A673 (cell line): ENCODE measurements at places on chromosomes 11 and 22. TPM values are rescaled to one million over a fixed set of nuclear protein-coding genes. Genes with fewer than 3 reads are reported as not detected.

Gene FUT4
- 6.8 and 7.7 TPM in 2 replicates for total RNA-seq

Gene OR9G4
- total RNA-seq: not detected in 2 replicates

Gene POLD3
- total RNA-seq: 68.3 and 76.5 TPM in 2 replicates

Gene TBX10
- total RNA-seq: not detected in 2 replicates

Gene DERL3
- 1.5 and 2.0 TPM in 2 replicates for total RNA-seq

Gene CASP5
- total RNA-seq: not detected in 2 replicates

Gene SCGB1D4
- not detected in 2 replicates for total RNA-seq

Gene TRIM64C
- total RNA-seq: not detected in 2 replicates

Gene PATE4
- not detected in 2 replicates for total RNA-seq

Gene BEST1
- total RNA-seq: 5.3 and 8.6 TPM in 2 replicates

Gene FOLH1
- 6.1 and 8.9 TPM in 2 replicates for total RNA-seq

GRCh38 chr11:73969091-73969490 is 13.6 kb downstream of the UCP2 start:
- H3K36me3 ChIP-seq: peaks cover 3% of the 10 kb centered on the region
- DNase-seq: no peak
- no peak overlapping the region for H3K27ac ChIP-seq
- no peak overlapping the region for H3K4me3 ChIP-seq
- peaks cover 8% of the 10 kb centered on the region for H3K4me1 ChIP-seq

GRCh38 chr11:1561955-1562354 is 10.1 kb downstream of the DUSP8 start:
- no peaks in the 10 kb centered on the region for H3K36me3 ChIP-seq
- H3K27ac ChIP-seq: no peak overlapping the region
- H3K27me3 ChIP-seq: no peaks in the 10 kb centered on the region
- no peak overlapping the region for H3K4me3 ChIP-seq
- DNase-seq: no peak

GRCh38 chr11:91470656-91471055 is 754.0 kb upstream of the FAT3 start:
- no peak for DNase-seq
- no peak overlapping the region for H3K27ac ChIP-seq
- H3K4me1 ChIP-seq: no peaks in the 10 kb centered on the region
- H3K4me3 ChIP-seq: no peak overlapping the region
- H3K36me3 ChIP-seq: no peaks in the 10 kb centered on the region
- no peaks in the 10 kb centered on the region for H3K27me3 ChIP-seq

GRCh38 chr22:44245867-44246266 is 65.1 kb downstream of the PARVG start:
- no peak for DNase-seq
- no peaks in the 10 kb centered on the region for H3K36me3 ChIP-seq
- H3K4me3 ChIP-seq: no peak overlapping the region

- H3K36me3 ChIP-seq: no peaks in the 10 kb centered on the region
- H3K4me3 ChIP-seq: peak overlapping the region; percentile 23
- peak; percentile 76 for DNase-seq
- H3K4me1 ChIP-seq: no peaks in the 10 kb centered on the region
Measured at GRCh38 chr22:46122511-46122971, 27.8 kb upstream of the PPARA start.

DNA sequence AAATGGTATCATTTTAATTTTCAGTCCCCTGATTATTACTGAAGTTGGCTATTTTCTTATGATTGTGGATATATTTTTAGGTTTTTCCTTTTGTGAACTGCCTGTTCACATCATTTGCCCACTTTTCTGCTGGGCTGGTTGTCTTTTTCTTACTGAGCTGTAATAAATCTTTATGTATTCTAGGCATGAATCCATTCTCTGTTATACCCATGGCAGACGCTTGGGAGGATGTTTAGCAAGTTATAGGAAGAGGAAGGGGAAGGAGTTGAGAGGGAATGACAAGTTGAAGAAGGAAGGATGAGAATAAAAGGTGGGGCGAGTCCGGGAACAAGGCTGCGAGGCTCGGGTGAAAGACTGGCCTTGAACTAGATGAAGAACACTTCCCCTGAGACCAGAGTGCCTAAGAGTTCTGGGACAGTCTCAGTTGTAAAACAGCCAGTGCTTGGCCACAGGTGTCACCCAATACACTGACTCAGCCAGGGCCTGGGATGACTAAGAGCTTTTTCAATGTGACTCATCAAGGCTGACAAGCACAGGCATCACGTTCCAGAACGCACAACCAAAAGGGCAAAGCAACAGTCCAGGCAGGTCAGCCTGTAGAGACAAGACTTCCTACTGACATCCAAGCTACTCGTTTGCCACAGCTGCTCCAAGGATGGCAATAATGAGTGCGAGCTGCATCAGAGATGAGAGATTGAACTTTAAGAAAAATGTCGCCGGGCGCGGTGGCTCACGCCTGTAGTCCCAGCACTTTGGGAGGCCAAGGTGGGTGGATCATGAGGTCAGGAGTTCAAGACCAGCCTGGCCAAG is 35.2 kb downstream of the LRFN4 start:
- no peak overlapping the region for H3K4me3 ChIP-seq
- H3K27me3 ChIP-seq: no peaks in the 10 kb centered on the region
- peak; percentile 52 for DNase-seq
- H3K36me3 ChIP-seq: no peaks in the 10 kb centered on the region

DNA sequence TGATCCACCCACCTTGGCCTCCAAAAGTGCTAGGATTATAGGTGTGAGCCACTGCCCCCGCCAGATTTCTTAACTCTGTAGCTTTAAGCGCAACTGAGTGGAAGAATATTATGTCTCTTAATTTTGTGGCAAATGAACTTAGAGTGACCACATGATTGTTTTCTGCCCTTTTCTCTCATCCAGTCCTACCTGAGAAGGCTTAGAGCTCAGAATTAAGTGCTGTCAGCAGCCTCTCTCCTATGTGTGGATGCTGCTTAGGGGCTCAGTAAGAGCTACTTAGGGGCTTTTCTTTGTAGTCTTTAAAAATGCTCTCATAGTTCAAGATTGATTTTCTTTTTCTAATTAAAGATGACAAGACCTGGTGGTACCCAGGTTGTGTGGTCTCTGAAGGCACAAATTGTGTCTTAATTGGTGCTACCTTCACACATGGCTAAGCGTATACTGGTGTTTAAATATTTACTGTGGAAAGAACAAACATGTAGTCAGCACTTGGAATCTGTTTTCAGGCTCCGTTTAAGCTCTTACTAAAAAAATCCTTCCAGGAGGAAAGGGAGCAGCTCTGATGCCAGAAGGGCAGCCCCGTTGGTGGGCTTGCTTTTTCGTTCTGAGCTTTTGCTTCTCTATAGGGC is 59.3 kb downstream of the DEPDC5 start:
- H3K27ac ChIP-seq: no peak overlapping the region
- peaks cover 23% of the 10 kb centered on the region for H3K36me3 ChIP-seq
- DNase-seq: no peak
- no peaks in the 10 kb centered on the region for H3K27me3 ChIP-seq

- H3K36me3 ChIP-seq: peaks cover 46% of the 10 kb centered on the region
- H3K4me3 ChIP-seq: no peak overlapping the region
- no peak for DNase-seq
Measured at GRCh38 chr22:36339171-36340065, 48.3 kb downstream of the MYH9 start.

GRCh38 chr11:128933481-128934178 is 9.0 kb downstream of the TP53AIP1 start:
- H3K27me3 ChIP-seq: no peaks in the 10 kb centered on the region
- no peaks in the 10 kb centered on the region for H3K36me3 ChIP-seq
- no peak overlapping the region for H3K27ac ChIP-seq
- peaks cover 6% of the 10 kb centered on the region for H3K4me1 ChIP-seq
- no peak overlapping the region for H3K4me3 ChIP-seq

GRCh38 chr11:109956124-109956793 is 136.9 kb upstream of the ZC3H12C start:
- H3K36me3 ChIP-seq: no peaks in the 10 kb centered on the region
- DNase-seq: no peak
- no peaks in the 10 kb centered on the region for H3K27me3 ChIP-seq
- peaks cover 41% of the 10 kb centered on the region for H3K4me1 ChIP-seq
- H3K4me3 ChIP-seq: no peak overlapping the region

DNA sequence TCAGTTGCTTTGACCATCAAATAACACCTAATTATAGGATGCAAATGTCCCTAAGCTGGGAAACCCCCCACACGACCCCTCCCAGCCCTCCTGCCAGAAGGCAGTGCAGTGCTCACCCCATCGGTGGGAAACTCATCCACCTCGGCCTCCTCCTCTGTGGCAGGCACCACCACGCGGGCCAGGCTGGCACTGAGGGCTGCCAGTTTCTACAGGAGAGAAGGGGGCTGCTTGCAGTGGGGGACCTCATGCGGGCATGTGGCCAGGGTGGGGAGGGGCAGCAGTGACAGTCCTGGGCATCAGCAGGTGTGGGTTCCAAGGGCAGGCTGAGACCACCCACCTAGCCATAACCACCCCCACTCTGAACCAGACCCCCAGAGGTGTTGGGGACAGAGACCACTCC is 6.4 kb upstream of the GAL3ST1 start:
- peaks cover 96% of the 10 kb centered on the region for H3K36me3 ChIP-seq
- no peaks in the 10 kb centered on the region for H3K4me1 ChIP-seq
- no peak overlapping the region for H3K4me3 ChIP-seq
- DNase-seq: no peak
- no peak overlapping the region for H3K27ac ChIP-seq

DNA sequence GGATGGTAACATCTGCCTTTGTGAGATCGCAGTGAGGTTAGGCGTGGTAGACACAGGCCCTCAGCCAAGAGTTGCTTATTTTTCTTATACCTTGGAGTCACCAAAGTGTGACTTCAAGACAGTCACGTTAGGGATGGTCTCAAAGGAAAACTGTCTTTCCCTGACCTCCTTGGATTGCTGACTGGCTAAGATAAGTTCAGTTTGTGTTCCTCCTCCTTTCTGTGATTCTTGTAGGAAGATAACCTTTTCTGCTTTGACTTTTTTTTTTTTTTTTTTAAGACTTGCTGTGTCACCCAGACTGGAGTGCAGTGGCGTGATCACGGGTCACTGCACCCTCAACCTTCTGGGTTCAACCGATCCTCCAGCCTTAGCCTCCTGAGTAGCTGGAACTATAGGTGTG is 23.1 kb downstream of the TAB1 start:
- no peak for DNase-seq
- H3K4me1 ChIP-seq: peaks cover 4% of the 10 kb centered on the region
- H3K27ac ChIP-seq: no peak overlapping the region
- no peak overlapping the region for H3K4me3 ChIP-seq
- peaks cover 60% of the 10 kb centered on the region for H3K36me3 ChIP-seq

GRCh38 chr11:696955-697491 is 1.4 kb downstream of the TMEM80 start:
- no peak overlapping the region for H3K27ac ChIP-seq
- DNase-seq: no peak
- no peaks in the 10 kb centered on the region for H3K27me3 ChIP-seq
- no peak overlapping the region for H3K4me3 ChIP-seq
- H3K4me1 ChIP-seq: peaks cover 16% of the 10 kb centered on the region

- H3K27ac ChIP-seq: no peak overlapping the region
- no peak for DNase-seq
Measured at GRCh38 chr11:101870510-101870909, 44.3 kb upstream of the CEP126 start.

GRCh38 chr11:69566001-69566400 is 75.0 kb upstream of the CCND1 start:
- H3K4me3 ChIP-seq: no peak overlapping the region
- no peaks in the 10 kb centered on the region for H3K36me3 ChIP-seq
- DNase-seq: no peak
- no peak overlapping the region for H3K27ac ChIP-seq
- no peaks in the 10 kb centered on the region for H3K27me3 ChIP-seq
- no peaks in the 10 kb centered on the region for H3K4me1 ChIP-seq

DNA sequence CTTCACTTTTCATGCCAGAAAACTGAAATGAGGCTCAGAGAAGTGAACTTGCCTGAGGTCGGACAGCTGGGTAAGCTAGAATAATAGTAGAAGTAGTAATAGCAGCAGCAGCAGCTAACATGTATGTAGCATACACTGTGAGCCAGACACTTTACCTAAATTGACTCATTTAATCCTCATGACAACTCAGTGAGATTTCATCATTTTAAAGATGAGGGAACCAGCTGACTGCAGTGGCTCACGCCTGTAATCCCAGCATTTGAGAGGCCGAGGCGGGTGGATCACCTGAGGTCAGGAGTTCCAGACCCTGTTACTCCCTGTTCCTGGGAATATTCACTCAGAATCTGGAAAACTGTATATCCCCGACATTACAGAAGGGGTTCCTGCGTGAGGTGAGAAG is 154.5 kb downstream of the DBX1 start:
- no peak for DNase-seq
- H3K4me3 ChIP-seq: no peak overlapping the region
- no peaks in the 10 kb centered on the region for H3K27me3 ChIP-seq
- H3K36me3 ChIP-seq: no peaks in the 10 kb centered on the region
- no peak overlapping the region for H3K27ac ChIP-seq

GRCh38 chr22:43859176-43859575 is 3.1 kb downstream of the SULT4A1 start:
- H3K4me3 ChIP-seq: no peak overlapping the region
- no peaks in the 10 kb centered on the region for H3K4me1 ChIP-seq
- no peaks in the 10 kb centered on the region for H3K36me3 ChIP-seq
- peaks cover 41% of the 10 kb centered on the region for H3K27me3 ChIP-seq
- H3K27ac ChIP-seq: no peak overlapping the region

GRCh38 chr11:20355221-20356219 is 8.0 kb upstream of the HTATIP2 start:
- peak; percentile 59 for DNase-seq
- no peak overlapping the region for H3K4me3 ChIP-seq
- no peaks in the 10 kb centered on the region for H3K4me1 ChIP-seq
- H3K27me3 ChIP-seq: no peaks in the 10 kb centered on the region
- no peaks in the 10 kb centered on the region for H3K36me3 ChIP-seq

GRCh38 chr11:57779276-57779675 is 17.7 kb downstream of the CTNND1 start:
- H3K27ac ChIP-seq: peak overlapping the region; percentile 91
- no peaks in the 10 kb centered on the region for H3K36me3 ChIP-seq
- H3K4me3 ChIP-seq: peak overlapping the region; percentile 14
- H3K4me1 ChIP-seq: peaks cover 61% of the 10 kb centered on the region
- no peaks in the 10 kb centered on the region for H3K27me3 ChIP-seq

DNA sequence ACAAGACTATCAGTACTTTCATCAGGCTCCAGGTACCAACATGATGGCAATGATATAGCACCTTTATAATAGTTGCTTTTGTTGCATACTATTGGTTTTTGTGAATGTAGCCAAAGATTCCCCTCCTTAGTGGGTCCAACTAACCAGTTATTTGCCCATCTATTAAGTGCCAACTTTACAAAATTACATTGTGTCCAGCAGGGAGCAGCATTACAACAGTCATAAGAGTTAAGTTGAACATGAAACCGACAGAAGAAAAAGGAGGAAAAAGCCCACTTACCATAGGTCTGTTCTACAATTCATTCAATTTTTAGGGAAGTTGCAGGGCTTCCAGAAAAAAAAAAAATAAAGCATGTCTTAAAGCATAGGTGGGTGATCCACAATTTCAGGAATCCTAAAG is 21.6 kb downstream of the IMMP1L start:
- H3K4me1 ChIP-seq: peaks cover 6% of the 10 kb centered on the region
- H3K4me3 ChIP-seq: no peak overlapping the region
- peak; percentile 91 for DNase-seq
- no peaks in the 10 kb centered on the region for H3K27me3 ChIP-seq
- H3K27ac ChIP-seq: no peak overlapping the region
